Central memory CD4-positive, alpha-beta T cell (primary cell): ENCODE measurements at places on chromosomes 1 and 21.
A peak's percentile ranks its signal among the peaks of the same experiment; 100 is the strongest.

- no peak for DNase-seq
Measured at GRCh38 chr1:106344494-106344893, 712.0 kb upstream of the PRMT6 start.

- DNase-seq: peak; percentile 51
Measured at GRCh38 chr1:16235944-16236510, 956 bp downstream of the CPLANE2 start.

DNA sequence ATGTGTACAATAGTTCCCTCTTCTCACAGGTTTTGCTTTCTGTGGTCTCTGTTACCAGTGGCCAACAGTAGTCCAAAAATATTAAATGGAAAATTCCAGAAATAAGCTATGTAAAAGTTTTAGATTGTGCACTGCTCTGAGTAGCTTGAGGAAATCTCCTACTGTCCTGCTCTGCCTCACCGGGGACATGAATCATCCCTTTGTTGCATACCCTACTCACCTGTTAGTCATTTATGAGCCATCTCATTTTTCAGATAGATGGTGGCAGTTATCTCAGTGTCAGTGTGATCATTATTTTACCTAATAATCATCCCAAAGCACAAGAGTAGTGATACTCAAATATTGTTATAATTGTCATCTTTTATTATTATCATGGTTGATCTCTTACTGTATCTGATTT, 688.1 kb downstream of the PLA2G4A start:
- DNase-seq: no peak

DNA sequence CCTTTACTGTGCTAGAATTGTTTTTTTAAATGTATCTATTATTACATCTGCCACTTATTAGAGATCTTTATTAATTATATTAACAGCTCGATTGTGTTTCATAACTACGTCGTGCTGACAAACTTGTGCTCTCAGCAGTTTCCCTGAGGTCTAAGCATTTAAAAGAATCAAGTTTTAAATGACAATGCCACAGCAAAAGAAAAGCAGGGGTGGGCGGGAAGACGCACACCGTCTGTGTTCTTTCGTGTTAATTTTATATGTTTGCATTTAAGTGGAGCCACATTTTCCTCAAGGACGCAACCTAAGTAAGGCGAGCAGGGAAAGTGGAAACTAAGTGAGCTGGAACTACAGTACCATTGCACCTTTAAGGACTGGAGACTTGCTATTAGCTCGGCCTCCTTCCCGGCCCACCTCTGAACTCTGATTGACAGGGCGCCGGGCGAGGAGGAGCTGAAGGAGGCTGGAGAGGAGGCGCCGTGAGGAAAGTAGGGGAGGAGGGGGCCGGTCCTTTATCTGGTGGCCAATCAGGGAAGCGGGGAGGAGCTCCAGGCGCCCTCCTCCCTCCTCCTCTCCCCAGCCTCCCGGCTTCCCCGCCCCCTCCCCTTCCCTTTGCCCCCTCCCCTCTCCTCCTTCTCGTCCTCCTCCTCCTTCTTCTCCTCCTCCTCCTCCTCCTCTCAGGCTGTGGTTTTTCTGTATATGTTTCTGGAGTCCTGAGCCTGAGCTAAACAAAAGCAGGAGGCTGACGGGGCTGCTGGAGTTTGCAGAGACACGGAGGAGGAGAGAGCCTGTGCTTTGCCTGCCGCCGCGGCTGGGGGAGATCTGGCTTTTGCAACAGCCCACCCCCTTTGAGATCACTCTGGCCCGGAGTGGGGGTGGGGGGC, at the start of gene PBX1:
TSS of gene PBX1 (plus strand) at position 724 of the 881 bp plus-strand sequence.
- peak; percentile 71 for DNase-seq

DNA sequence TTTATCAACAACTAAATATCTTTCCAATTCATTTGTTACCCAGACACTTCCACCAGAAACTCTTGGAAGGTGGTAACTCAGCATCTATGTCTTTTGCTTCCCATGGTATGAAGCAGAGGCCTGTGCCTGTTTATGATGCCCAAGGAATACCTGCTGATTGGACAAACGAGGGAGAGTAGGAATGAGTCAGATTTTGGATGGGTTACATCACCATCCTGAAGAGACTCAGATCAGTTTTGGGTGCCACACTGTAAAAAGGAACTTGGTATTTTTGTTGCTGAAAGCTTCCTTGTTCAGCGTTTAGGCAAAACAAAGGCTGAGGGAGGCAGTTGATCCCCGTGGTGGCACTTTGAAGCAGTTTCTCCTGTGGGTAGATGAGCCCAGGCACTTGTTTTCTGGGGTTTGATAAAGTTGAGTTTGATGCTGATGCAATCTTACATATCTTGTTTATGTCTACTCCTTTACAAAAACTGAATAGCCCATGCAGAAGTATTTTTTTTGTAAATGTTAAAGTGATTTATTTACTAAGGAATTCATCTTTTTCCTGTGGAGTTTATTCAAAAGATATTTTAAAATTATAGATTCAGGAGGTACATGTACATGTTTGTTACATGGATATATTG, 26.7 kb upstream of the CYP4X1 start:
- no peak for DNase-seq

DNA sequence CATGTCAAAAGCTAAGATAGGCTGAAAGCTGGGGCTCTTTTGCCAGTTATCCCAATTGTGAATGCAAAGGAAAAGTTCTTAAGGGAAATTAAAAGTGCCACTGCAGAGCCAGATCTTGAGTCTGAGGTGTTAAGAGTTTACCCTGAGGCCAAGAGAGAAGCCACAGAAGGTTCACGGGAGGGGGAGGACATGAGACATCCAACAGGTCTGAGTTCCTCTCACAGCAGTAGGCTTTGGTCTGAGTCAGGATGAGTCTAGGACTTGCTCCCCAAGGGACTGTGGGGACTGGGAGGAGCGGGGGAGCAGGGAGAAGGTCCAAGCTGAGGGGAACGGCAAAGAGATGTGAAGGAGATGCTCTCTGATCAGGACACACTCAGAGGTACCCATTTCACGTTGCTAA, 411.2 kb upstream of the CAMK1G start:
- DNase-seq: no peak

GRCh38 chr21:32887026-32887425, 115.5 kb upstream of the PAXBP1 start:
- no peak for DNase-seq

DNA sequence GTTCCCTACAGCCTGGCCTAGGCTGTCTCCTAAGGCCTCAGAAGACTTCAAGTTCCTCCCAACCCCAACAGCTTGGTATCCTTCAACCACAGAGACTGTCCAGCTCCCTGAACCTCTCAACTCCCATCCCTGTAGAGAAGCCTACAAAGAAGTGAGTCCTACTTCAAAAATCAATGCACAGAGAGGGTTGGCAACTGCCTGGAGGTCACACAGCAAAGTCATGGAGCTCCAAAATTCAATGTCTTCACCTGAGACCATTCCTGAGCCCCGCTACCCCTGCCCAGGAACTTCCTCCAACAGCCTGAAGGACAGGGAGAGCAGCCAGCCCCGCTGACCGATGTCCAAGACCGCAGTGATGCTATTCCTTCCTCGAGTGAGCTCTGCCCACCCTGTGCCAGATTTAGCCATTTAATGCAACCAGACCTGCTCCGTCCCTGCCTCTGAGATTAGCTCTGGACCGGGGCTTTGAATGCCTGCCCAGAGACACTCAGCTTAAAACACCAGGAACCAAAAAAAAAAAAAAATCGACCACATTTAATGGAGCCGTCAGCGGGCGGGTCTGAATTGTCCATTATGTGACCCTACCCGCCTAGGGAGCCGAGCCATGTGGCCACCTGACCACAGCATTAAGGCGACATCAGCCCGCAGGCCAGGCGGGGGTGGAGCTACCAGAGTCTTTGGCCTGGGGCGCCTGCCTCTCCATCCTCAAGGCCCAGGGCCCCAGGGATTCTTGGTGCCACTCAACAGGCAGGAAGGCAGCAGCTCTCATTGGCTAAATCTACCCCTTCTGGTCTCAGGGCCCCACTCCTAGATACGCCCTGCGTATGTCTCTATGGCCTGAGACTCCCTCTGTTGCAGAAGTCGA, 148.6 kb downstream of the SYF2 start:
- no peak for DNase-seq

DNA sequence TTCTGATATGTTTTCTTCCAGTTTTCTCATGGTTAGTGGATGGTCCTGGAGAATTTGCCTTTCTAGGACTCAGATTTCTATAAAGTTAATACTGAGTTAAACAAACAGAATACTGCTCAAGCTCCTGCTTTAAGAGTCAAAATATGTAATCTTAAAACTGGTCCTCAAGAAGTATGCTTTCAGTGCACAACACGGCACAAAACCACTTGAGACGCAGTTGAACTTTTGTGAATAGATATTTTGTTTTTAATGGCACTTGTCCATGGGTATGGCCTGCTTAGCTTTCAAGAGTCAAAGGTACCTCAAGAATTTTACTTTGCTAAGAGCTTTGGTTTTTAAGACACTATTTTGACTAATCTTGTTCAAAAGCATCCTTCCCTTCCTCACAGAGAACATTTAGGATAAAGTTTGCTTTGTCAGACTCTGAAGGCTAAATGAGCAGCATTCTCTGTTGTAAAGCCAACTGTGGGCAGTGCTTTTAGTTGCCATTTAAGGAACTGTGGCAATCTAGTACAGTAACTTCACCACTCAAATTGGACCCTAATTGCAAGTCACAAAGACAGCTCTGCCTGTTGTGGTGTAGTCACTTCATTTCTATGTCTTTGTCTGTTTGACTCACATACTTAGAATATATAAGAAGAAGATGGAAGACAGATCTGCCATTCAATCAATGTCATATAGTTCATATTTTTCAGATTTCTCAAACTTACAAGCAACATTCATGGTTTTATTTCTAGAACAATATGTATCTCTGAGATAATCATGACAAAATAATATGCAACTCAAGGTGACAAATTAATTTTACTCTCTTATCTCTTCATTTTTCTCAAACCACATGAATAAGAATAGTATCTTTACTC, 28.8 kb downstream of the SAMD13 start:
- no peak for DNase-seq

DNA sequence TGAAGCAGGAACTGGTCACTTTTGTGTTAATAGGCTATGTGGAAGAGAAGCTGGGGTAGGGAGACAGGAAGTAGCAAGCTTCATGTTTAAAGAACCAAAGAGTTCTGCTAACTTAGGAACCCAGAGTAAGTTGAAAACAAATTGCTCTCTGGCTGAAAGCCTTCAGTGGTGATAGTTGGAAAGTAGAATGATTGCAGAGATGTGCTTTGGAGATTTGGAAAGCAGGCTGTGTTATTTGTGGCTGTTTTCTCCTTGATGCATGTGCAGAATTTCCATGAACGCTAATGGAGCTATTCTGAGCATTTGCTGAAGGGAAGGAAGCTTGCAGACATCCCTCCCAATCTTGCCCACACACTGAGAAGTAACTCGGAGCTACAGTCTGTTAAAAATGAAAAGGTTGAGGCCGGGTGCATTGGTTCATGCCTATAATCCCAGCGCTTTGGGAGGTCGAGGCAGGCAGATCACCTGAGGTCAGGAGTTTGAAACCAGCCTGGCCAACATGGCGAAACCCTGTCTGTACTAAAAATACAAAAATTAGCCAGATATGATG, 45.7 kb downstream of the TCEANC2 start:
- no peak for DNase-seq
